ENCODE measurements at places on chromosomes 12 and 14. TPM values are rescaled to one million over a fixed set of nuclear protein-coding genes. Genes with fewer than 3 reads are reported as not detected.

ESR2 gene
- total RNA-seq = 0.46 TPM

DNA sequence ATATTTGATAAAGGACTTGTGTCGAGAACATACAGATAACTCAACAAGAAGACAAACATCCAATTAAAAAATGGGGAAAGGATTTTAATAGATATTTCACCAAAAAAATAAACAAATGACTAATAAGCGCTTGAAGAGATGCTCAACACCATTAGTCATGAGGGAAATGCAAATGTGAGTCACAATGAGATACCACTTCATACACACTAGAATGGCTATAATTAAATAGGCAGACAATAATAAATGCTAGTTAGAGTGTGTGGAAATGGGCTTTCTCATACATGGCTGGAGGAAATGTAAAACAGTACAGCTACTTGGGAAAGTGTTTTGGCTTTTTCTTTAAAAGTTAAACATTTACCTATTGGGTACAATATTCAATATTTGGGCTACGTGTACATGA lies 34.8 kb downstream of the DLK1 start:
- no peak for DNase-seq

DNA sequence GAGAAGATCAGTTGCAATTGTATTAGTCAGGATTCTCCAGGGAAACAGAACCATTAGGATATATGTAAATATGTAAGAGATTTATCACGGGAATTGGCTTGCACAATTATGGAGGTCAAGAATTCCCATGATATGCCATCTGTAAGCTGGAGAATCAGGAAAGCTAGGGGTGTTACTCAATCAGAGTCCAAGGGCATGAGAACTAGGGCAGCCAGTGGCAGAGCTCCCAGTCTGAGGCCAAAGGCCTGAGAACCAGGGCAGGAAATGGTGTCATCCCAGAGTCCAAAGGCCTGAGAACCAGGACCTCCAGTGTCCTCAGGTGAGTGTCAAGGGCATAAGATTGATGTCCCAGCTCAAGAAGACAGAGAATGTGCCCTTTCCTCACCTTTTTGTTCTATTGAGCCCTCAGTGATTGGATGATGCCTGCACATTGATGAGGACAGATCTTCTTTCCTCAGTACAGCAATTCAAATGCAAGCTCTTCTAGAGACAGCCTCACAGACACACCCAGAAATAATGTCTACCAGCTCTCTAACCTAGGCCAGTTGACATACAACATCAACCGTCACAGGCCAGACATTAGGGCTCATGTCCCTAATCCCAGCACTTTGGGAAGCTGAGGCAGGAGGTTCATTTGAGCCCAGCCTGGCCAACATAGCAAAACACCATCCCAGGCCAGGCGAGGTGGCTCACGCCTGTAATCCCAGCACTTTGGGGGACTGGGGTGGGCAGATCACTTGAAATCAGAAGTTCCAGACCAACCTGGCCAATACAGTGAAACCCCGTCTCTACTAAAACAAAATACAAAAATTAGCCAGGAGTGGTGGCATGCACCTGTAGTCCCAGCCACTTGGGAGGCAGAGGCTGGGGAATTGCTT lies 34.9 kb upstream of the ZNF740 start:
- no peak for DNase-seq

DYRK4 gene
- 23.7 TPM for total RNA-seq

GRCh38 chr12:10663869-10664268 lies 10.0 kb downstream of the STYK1 start:
- DNase-seq = no peak

DNA sequence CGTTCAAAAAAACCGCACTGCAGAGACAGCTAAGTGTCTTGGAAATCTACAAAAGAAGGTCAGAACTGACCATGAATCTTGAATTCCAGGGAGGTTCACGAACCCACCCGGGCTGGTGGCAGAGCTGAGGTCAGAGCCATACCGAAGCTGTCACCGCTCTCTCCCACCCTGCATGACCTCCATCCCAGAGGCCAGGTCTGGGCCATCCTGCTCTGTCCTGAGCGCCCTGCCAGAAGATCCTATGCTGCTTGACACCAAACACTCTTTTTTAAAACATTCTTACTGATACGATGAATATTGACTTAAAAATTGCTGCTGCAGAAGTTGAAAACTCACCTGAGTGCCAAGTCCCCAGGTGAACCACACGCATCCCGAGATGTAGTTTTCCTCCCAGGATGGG lies 329.1 kb upstream of the FKBP4 start:
- DNase-seq = no peak

DNA sequence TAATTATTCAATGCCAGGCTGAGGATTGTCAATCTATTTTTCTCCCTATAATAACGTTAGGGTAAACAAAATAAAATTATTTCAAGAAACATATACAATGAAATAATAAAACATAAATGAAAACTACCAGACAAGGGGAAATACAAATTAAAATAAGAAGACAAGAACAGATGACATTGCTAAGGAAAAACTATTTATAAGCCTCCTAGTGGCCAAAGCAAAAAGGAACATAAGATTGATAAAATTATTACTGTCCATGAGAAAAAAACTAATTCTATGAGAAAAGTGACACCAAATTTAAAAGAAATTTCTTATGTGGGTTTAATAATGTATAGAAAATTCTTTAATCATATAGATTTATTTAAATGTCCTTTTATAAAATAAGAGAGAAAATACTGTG lies 294.7 kb downstream of the TTC6 start:
- peak; percentile 11 for DNase-seq

GRCh38 chr12:69844416-69844815 lies 19.4 kb downstream of the MYRFL start:
- DNase-seq = no peak
